ENCODE measurements at places on chromosomes 12 and 14. TPM values are rescaled to one million over a fixed set of nuclear protein-coding genes. Genes with fewer than 3 reads are reported as not detected.

DNA sequence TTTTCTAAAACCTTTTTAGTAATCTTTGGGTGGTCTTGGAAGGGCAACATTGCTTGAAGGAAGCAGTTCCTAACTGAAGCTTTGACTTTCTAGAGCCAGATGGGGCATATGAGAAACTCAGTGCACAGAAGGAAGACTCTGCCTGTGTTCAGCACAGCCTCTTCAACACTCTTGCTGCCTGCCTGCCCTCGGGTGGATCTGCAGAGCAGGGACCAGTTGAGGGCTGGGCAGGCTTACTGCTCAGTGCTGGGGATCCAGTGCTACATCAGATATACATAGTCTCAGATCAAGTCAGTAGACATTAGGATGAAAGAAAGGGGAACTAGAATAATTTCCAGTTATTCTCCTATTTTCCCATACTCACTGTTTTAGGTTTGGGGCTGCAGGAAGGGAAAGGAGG, 29.5 kb upstream of the TMX1 start:
- H3K4me3 ChIP-seq, result no peak overlapping the region

- DNase-seq, result no peak
- no peak overlapping the region for H3K4me3 ChIP-seq
- peaks cover 3% of the 10 kb centered on the region for H3K4me1 ChIP-seq
- peaks cover 2% of the 10 kb centered on the region for H3K27me3 ChIP-seq
Observed at GRCh38 chr14:50997712-50998111, 53.4 kb upstream of the PYGL start.

GRCh38 chr14:104278214-104278534, 139.8 kb downstream of the KIF26A start:
- no peaks in the 10 kb centered on the region for H3K36me3 ChIP-seq
- no peak overlapping the region for H3K27ac ChIP-seq
- H3K4me3 ChIP-seq, result no peak overlapping the region
- no peaks in the 10 kb centered on the region for H3K4me1 ChIP-seq
- DNase-seq, result no peak

GRCh38 chr12:25692115-25693035, 139.3 kb upstream of the LMNTD1 start:
- H3K27me3 ChIP-seq, result peaks cover 11% of the 10 kb centered on the region
- no peaks in the 10 kb centered on the region for H3K36me3 ChIP-seq
- no peak overlapping the region for H3K4me3 ChIP-seq
- peaks cover 4% of the 10 kb centered on the region for H3K4me1 ChIP-seq
- H3K27ac ChIP-seq, result no peak overlapping the region
- no peak for DNase-seq

DNA sequence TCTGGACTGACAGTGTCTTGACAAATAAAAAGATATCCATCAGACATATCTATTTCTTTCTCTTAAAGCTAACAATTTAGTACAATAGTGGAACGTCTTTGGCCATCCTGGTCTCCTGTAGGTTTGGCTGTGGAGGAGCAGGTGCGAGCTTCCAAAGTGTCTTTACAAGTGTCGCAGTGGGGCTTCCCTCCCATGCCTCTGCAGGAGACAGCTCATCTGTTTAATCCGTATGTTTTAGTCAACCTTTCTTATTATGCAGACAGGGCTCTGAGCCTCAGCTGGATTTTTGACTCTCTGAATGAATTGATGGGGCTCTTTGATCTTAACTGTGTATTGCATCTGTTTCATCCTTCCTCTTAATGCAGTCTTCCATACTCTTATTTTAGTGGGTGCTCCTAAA, 57.5 kb downstream of the RMST start:
- no peak overlapping the region for H3K4me3 ChIP-seq
- no peak for DNase-seq
- H3K36me3 ChIP-seq, result peaks cover 2% of the 10 kb centered on the region
- H3K27ac ChIP-seq, result no peak overlapping the region
- peaks cover 2% of the 10 kb centered on the region for H3K4me1 ChIP-seq
- H3K27me3 ChIP-seq, result no peaks in the 10 kb centered on the region

DNA sequence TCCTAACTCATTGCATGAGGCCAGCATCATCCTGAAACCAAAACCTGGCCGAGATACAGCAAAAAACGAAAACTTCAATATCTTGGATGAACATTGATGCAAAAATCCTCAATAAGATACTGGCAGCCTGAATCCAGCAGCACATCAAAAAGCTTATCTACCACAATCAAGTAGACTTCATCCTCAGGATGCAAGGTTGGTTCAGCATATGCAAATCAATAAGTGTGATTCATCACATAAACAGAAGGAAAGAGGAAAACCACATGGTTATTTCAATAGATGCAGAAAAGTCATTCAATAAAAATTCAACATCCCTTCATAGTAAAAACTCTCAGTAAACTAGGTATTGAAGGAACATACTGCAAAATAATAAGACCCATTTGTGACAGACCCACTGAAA, 56.5 kb upstream of the PPFIA2 start:
- no peak overlapping the region for H3K4me3 ChIP-seq
- no peak overlapping the region for H3K27ac ChIP-seq
- H3K27me3 ChIP-seq, result no peaks in the 10 kb centered on the region
- no peaks in the 10 kb centered on the region for H3K36me3 ChIP-seq

DNA sequence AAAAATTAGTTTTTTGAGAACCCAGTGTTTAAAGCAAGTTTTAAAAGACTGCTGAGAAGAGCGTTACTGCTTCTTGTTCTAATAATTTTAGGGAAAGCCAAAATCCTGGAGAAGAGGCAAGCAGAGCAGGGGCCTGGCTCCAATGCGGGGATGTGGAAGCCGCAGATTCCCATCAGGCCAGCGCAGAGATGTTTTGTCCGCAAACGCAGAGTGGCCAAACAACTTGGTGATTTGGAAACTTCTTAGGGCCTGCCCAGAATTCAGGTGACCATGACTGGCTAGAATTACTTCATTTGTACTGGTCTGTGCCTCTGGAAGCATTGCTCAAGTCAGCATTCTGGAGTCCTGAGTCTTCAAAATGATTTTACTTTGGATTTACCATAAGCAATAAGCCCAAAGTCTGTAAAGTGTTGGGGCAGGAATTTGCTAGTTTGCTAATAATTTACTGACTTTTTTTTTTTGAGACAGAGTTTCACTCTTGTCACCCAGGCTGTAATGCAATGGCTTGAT, 208.4 kb downstream of the PPM1H start:
- H3K4me1 ChIP-seq, result peaks cover 29% of the 10 kb centered on the region
- H3K27me3 ChIP-seq, result no peaks in the 10 kb centered on the region
- DNase-seq, result no peak
- no peak overlapping the region for H3K4me3 ChIP-seq

DNA sequence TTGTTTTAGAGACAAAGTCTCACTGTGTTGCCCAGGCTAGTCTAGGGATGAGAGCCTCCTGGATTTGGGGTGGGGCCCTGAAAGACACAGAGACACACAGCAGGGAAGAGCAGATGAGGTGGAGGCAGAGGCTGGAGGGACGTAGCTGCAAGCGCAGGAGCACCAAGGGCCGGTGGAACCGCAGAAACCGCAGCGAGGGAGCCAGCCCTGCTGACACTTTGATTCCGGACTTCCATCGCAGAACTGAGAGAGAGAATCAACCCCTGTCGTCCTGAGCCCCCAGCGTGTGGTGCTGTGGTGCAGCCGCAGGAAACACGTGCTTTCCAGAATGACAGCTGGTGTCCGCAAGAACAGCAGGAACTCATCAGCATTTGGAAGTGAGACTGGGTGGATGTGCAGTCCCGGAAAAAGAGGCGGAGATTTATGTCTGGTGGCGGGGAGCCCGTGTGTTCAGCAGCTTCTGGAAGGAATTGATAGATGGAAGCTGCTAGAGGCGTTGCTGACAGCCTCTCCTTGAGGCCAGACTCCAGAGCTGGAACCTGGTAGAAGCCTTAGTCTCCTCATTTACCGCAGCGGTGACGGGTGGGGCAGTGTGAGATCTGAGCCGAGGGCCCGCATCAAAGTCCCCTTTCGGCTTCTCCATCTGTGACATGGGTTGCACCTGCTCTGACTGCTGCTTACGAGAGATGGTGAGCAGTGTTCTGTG, 21.9 kb upstream of the KLC1 start:
- H3K27ac ChIP-seq, result no peak overlapping the region
- H3K4me3 ChIP-seq, result no peak overlapping the region
- peaks cover 7% of the 10 kb centered on the region for H3K36me3 ChIP-seq
- H3K4me1 ChIP-seq, result no peaks in the 10 kb centered on the region
- DNase-seq, result no peak

GRCh38 chr12:45232146-45232755, 16.4 kb downstream of the ANO6 start:
- H3K27me3 ChIP-seq, result no peaks in the 10 kb centered on the region
- H3K4me1 ChIP-seq, result peaks cover 32% of the 10 kb centered on the region
- peaks cover 9% of the 10 kb centered on the region for H3K36me3 ChIP-seq
- no peak overlapping the region for H3K4me3 ChIP-seq
- DNase-seq, result no peak

Gene GRIP1
- total RNA-seq, result 40.4 TPM

Gene ZFHX2
- total RNA-seq, result 16.4 TPM

- no peaks in the 10 kb centered on the region for H3K4me1 ChIP-seq
- no peak for DNase-seq
- H3K4me3 ChIP-seq, result no peak overlapping the region
Observed at GRCh38 chr12:121719926-121720414, 7.4 kb downstream of the TMEM120B start.

DNA sequence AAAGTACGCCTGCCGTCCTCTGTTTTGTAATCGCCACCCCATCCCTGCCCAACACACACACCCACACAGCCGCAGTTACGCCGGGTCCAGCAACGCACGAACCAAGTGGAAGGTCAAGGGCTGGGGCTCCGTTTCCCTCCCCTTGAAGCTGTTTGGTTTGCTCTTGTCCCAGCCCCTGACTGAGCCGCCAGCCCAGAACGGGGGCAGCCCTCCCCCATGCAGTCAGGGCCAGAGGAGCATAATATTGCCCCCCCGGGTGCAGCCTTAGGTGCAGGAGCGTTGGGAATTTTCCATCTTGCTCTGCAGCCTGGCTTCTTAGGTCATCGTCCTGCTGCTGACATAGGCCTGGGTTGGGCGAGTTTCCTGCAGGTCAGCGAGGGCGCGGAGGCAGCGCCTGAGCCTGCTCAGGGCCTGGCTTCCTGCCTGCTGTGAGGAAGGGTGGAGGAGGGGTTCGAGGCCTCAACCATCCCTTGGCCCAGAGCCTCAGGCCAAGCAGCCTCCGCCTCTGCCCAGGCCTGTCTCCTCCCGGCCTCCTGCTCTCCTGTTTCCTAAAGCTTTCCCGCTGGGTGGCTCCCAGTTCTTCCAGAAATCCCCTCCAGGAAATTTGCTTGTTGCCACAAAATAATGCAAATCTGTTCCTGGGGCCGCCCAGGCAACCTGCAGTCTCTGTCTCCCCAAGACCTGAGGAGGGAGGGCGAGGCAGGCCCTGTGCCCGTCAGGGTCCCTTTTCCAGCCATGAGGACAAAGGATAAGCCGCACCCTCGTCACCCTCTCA, 44.5 kb downstream of the PSMA6 start:
- no peak overlapping the region for H3K4me3 ChIP-seq
- no peaks in the 10 kb centered on the region for H3K36me3 ChIP-seq
- H3K4me1 ChIP-seq, result peaks cover 28% of the 10 kb centered on the region

GRCh38 chr12:108646600-108647579, 13.2 kb upstream of the SELPLG start:
- no peaks in the 10 kb centered on the region for H3K27me3 ChIP-seq
- H3K27ac ChIP-seq, result no peak overlapping the region
- H3K36me3 ChIP-seq, result peaks cover 17% of the 10 kb centered on the region
- no peaks in the 10 kb centered on the region for H3K4me1 ChIP-seq

GRCh38 chr14:100767003-100767787, 40.5 kb downstream of the DLK1 start:
- peaks cover 1% of the 10 kb centered on the region for H3K36me3 ChIP-seq
- H3K27me3 ChIP-seq, result no peaks in the 10 kb centered on the region
- H3K4me1 ChIP-seq, result no peaks in the 10 kb centered on the region
- H3K4me3 ChIP-seq, result no peak overlapping the region
- no peak overlapping the region for H3K27ac ChIP-seq

Gene RASAL1
- 0.36 TPM for total RNA-seq

DNA sequence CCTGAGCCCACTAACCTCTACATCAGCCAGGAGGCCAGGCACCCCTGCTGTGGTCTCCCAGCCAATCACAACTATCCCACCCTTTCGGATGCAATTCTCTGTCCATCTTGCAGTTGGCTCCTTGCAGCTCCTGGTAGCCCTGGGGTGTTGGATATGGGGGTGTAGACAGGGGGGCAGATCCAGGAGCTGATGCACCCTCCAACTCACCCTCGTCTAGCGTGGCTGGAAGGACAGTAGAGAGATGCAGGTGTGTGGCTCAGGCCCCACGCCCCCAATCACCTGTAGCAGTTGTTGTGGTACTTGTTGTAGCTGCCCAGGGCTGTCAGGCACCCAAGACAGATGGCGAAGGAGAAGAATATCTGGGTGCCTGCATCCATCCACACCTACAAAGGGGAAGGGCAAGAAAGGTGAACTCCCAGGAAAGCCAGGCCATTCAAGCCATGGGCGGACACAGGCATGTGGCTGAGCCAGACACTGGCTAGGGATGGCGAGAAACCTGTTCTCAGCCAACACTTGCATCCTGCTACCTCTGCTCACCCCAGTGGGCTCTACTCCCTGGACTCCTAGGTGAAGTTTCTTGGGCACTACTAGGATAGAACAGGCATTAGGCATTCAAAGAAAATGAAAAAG, 13.4 kb upstream of the SLC6A12 start:
- no peak overlapping the region for H3K4me3 ChIP-seq
- H3K27ac ChIP-seq, result no peak overlapping the region
- H3K36me3 ChIP-seq, result no peaks in the 10 kb centered on the region
- peaks cover 2% of the 10 kb centered on the region for H3K4me1 ChIP-seq
- DNase-seq, result no peak

DNA sequence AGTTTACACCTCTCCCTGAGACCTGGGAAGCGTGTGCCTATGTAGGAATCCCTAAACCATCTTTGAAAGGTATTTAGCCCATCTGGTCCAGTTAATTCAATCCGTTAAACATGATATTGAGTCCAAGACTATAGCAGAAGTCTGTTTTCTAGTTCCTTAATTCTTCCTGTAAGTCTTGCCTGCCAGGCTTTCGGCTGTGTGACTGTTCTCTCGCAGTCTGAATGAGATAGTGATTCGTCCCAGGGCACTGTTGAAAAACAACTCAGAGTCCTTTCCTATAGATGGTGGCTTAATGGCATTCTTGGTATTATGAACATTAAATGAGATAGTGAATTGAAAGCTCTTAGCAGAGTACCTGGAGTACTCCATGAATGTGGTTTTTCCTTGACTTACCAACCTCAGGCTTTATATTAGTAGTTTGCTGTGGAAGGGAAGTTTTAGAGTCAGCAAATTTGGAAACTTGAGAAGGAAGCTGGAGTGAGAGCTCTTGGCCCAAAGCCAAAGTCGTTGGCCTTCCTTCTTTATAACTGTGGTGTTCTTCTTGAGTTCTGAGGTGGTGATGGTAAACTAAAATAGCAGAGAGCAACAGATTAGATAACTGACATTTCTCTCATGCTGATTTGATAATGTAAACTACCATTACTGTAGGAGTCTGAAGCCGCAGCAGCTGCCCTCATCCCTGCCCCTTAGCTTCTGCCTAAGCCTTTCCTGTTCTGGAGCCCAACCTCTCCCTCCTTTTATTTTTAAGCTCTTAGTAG, 76.5 kb downstream of the TGFB3 start:
- H3K27me3 ChIP-seq, result no peaks in the 10 kb centered on the region
- H3K4me3 ChIP-seq, result no peak overlapping the region
- H3K36me3 ChIP-seq, result peaks cover 6% of the 10 kb centered on the region
- DNase-seq, result no peak

Gene HCAR2
- 0.67 TPM for total RNA-seq

All from progenitor cell of endocrine pancreas (in vitro differentiated cells).